Activated T-helper 1 cell treated with anti-CD3 and anti-CD28 coated beads, Interleukin-2, amount 50 U/mL, for 16 hours (primary cell): ENCODE measurements at places on chromosomes 6 and 20.

- no peak for DNase-seq
Observed at GRCh38 chr20:59157961-59158541, 5.6 kb upstream of the ZNF831 start.

GRCh38 chr6:121917834-121918559, 481.5 kb upstream of the HSF2 start:
- no peak for DNase-seq

- no peak for DNase-seq
Observed at GRCh38 chr6:170509723-170510018, 43.4 kb downstream of the PSMB1 start.

- DNase-seq: no peak
Observed at GRCh38 chr6:22682979-22683378, 113.6 kb downstream of the HDGFL1 start.

DNA sequence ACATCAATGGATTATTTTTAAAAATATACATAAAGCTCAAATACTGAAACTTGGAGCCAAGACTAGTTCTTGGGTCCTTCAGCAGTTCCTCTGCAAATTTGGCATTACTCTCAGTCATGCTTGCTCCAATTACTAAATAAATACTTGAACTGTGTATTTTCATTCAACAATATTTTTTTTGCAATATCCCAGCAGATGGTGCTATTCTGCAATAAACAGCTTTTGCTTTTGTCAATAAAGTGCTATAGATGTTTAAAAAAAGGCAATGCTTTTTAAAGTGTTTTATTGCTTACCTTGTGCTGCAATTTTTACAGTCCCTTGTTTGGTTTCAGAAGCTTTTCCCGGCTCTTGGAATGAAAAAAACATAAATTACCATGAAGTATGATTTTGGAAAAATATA, 243.4 kb downstream of the TRDN start:
- DNase-seq: no peak

GRCh38 chr6:107560657-107561056, 70.7 kb downstream of the SOBP start:
- DNase-seq: no peak

- DNase-seq: no peak
Observed at GRCh38 chr6:33171880-33172687, 20.2 kb downstream of the COL11A2 start.

GRCh38 chr20:4962241-4962855, 39.0 kb downstream of the SLC23A2 start:
- no peak for DNase-seq

DNA sequence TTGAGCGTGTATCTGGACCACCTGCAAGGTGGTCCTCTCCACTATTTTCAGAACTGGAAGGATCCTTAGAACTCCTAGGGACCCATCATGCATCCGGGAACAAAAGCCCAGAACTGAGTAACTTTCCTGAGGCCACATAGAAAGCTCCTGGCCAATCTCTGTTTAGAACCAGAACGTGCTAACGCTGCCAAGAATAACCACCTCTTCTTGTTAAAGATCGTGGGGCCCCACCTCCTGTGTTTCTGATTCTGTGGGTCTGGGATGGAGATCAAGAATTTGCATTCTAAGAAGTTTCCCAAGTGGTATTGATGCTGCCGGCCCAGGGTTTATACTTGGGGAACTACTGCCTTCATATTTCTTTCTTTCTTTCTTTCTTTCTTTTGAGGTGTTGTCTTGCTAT, 13.3 kb downstream of the CD40 start:
- DNase-seq: no peak

DNA sequence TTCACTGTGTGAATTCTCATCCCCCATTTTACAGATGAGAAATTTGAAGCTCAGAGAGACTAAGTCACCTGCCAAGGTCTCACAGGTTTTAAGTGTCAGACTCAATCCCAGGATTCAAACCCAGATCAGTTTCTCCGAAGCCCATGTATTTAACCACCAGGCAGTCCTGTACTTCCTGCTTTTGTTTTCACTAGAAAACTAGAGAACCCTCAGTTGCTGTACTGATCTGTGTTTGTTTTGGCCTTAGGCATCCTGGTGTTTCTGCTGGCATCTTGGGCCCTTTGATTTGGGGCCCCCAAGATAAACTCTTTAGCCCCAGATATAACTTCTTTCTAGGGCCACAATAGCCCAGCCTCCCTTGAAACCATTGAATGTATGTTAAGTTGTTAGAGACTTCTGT, 36.5 kb downstream of the PPP1R16B start:
- no peak for DNase-seq

DNA sequence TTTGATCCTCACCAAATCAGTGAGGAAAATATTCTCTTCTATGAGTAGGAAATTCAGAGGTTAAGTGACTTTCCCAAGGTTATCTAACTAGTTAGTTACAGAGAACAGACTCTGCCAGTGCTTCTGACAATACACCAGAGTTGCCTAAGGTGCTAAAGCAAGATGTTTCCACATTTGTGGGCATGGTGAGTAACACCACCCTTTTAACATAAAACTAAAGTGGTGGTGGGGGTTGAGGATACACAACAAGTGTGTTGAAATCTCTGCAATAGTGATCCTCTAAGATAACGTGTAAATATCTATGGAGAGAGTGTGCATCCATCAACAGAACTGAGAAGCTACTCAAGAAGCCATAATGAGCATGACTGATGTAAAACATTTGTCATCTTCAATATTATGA, 11.7 kb downstream of the VNN2 start:
- DNase-seq: no peak

DNA sequence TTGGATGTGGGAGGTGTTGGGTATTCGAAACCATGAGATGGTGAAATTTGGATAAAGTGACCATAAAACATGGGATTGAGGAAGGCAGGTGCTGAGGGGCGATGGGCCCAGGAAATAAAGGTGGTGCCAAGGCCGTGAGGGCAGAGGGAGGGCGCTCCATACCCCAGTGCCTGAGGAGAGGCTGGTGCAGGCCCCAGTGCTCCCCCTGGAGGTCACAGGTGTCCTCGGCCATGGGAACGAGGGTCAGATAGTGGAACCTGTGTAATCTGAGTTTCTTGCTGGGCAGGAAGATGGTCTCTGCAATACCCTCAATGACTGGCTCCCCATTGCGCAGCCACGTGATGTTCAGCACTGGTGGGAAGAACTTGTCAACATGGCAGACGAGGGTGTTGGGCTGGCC, 16.2 kb downstream of the HLA-DPB1 start:
- DNase-seq: peak; percentile 35

DNA sequence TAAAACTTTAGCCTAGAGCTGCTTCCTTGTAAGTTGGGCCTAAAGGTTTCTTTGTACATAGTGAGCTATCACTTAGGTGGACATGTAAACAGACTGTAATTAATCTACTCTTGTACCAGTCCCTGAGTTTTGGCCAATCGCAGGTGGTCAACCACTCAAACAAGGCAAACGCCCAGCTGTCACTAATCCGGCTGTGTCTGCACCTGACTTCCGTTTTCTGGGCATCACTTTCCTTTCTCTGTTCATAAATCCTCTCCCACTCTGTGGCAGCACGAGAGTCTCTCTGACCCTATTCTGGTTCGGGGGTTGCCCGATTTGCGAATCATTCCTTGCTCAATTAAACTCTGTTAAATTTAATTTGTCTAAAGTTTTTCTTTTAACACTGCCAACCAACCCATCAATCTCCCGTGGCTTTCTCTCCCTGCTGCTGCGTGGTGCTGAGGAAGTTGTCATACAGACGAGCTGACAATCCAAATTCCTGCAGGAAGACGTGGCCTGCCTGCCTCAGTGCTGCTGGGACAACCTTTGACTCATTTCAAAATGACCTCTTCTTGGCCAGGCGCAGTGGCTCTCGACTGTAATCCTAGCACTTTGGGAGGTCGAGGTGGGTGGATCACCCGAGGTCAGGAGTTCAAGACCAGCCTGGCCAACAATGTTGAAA, 206.3 kb downstream of the QKI start:
- DNase-seq: no peak

DNA sequence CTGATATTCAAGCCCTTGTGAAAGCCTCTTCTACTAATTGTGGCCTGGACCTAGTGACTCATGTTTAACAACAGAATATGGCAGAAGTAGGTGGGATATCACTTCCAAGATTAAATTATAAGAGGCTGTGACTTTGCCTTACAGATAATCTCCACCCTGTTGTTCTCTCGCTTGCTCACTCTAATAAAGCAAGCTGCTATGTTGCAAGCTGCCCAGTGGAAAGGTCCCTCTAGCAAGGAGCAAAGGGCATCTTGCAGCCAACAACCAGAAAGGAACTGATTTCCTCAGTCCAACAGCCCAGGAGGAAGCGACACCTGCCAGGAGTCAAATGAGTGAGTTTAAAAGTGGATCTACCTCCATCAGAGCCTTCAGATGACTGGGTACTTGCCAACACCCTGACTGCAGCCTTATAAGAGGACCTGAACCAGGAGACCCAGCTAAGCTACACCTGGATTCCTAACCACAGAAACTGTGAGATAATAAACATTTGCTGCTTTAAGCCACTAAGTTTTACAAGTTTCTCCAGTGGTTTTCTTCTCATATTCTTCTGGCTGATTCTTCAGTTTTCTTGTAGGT, 112.6 kb downstream of the FRK start:
- DNase-seq: no peak

GRCh38 chr20:618980-619379, 8.9 kb upstream of the TCF15 start:
- no peak for DNase-seq

DNA sequence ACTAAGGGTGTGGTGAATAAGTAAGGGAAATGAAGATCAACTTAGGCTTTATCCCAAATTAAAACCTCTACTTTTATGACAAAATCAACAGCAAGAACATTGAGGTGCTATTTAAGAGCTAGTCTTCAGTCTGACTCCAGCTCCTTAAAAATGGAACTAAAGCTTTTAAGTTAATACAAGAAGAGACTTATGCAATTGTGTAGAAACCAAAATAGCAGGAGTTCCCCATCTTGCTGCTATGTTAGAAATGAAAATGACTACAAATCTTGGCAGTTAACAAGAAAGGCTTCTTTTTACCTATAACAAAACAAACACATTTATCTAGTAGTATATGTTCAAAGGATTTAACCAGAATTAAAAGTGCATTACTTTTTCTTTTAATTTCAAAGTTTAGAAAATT, 25.7 kb downstream of the HMGN3 start:
- DNase-seq: no peak

DNA sequence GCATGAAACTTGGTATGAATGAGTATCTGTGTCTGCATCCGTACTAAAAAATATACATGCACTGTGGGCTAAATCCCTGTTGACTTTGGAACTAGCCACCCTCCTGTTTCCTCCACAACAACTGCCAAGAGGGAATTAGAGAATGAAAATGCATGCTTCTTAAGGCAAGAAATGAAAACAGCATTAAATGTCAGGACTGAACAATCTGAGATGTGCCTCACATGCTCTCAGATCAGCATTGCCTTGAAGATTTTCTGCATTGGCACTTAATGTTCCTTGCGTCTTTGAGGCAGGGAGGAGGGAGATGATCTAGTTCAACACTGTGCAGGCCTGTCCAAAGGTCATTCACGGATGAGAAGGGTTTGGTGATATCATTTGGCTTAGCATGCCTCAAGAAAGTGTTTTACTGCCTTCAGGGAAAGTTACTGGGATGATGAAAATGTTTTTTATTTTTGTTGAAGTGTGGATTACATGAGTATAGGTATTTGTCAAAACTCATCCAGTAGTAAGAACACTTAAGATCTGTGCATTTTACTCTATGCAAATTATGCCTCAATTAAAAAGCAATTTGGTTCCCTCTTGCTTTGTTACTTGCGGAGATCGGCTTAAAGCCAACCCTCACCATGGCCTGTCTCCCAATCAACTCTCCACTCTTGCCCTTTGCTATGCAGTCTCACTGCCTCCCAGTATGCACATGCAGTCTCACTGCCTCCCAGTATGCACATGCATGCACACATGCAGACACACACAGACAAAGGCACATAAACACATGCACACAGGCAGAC, 47.5 kb upstream of the RIN2 start:
- no peak for DNase-seq

- no peak for DNase-seq
Observed at GRCh38 chr6:39381550-39382140, 59.1 kb upstream of the KCNK16 start.

DNA sequence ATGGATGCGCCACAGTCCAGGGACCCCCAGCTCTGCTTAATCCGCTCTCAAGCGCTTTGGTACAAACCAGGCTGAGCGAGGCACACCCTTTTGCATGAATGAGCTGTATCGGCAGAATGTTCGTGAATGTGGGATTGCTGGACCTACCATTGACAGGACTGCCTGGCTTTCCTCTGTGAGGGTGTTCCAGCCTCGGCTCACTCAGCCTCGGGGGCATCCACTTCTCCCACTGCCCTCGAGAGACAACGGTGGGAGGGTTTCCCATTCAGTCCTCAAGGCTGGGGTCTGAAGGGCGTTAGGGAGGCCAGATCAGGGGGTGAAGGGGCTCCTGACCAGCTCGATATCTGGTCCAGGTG, 17.4 kb downstream of the MDFI start:
- no peak for DNase-seq

DNA sequence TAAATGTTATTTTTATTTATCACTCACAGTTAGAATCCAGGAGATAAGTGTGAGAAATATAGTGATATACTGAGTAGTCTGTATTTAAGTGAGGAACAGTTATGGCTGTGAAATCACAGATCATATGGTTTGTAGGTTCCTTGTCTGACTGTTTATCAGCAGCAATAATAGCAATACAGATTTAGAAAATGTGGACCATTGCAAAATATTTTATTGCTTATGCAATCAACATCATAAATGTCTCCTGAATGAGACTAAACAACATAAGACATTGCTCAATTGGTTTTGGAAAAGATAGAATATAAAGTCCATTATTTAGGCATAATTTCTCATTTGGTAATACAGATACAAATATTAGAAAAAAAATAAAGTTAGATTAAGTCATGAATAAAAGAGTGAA, 43.7 kb downstream of the CCDC170 start:
- no peak for DNase-seq

- no peak for DNase-seq
Observed at GRCh38 chr6:83605517-83605916, 93.2 kb downstream of the PRSS35 start.

DNA sequence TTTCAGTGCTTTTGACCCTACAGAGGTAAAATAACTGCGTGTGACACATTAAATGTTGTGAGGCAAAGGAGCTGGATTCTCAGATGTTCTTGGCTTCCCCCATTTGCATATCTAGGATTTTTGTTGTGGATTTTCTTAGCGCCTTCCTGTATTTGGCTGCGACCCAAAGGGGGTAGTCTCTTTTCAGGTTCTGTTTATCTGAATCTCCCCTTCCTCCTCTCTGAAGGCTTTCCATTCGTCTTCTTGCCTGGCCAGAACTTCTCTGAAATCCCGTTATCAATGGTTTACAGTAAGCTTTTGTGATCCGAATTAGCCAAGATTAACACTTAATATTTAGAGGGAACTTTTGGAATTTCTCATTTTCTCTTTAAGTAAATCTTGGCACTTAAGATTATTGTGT, 60.8 kb downstream of the ADGRB3 start:
- DNase-seq: no peak

GRCh38 chr6:119037941-119038623, 40.4 kb downstream of the FAM184A start:
- no peak for DNase-seq

DNA sequence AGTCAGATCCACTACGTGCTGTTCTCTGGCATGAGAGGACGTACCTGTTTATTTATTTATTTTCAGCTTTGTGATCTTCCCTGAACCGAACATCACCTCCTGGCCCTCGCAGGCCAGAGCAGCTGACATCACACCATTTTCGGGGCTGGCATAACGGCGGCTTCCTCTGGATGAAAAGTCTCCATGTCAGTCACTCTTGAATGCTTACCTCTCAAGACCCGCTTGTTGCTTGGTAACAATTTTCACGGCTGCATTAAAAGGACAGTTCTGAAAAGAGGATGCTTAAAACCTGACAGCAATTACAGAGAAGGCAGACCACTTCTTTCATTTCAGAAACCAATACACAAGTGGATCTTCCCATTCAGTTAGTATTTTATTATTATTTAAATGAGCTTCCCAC, 159.8 kb upstream of the CDH4 start:
- DNase-seq: no peak
